Vagina (tissue), 2 donors: ENCODE measurements at places on chromosomes 7 and 10. TPM values are rescaled to one million over a fixed set of nuclear protein-coding genes. Genes with fewer than 3 reads are reported as not detected.

DNA sequence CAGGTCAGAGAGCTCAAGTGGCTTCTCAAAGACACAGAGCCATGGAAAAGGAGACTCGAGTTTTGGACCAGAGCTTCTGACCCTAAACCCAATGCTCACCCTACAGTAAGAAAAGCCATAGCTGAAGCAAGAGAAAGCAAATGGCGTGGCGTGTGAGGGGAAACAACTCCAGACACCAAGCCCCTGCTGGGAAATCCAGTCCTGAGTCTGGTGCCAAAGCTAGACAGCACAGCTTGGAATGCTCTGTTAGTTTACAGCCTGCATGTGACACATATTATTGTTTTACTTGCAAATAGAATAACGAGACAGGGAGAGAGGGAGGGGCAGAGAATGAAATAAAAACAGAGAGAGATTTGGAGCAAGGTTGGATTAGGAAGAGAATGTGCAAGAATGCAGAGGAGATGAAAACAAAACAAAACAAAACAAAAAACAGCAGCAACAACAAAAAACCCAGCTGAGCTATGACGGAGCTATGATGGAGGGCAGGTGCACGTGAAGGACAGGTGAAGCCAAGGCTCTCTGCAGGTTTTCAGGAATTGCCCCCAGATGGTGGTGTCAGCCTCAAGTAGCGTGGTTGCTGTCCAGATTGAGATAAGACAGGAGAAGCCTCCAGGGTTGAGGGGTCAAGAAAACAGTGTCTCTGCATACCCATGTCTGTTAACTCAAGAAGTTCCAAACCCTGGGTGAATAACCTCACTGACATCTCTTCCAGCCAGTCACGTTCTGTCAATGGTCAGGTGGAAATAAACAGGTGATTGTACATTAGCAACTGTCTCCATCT lies 69.7 kb upstream of the LRRC18 start:
- H3K36me3 ChIP-seq, result no peaks in the 10 kb centered on the region
- peak; percentile 72 for DNase-seq
- peaks cover 63% of the 10 kb centered on the region for H3K4me1 ChIP-seq
- H3K27me3 ChIP-seq, result no peaks in the 10 kb centered on the region
- no peak overlapping the region for H3K4me3 ChIP-seq
- peak overlapping the region; percentile 57 for H3K27ac ChIP-seq

ENKUR gene
- total RNA-seq, result not detected

GRCh38 chr10:5500910-5501309 lies 1.5 kb upstream of the CALML5 start:
- H3K4me3 ChIP-seq, result no peak overlapping the region
- H3K4me1 ChIP-seq, result peaks cover 38% of the 10 kb centered on the region
- no peaks in the 10 kb centered on the region for H3K27me3 ChIP-seq

- H3K27me3 ChIP-seq, result no peaks in the 10 kb centered on the region
- no peaks in the 10 kb centered on the region for H3K36me3 ChIP-seq
- H3K27ac ChIP-seq, result no peak overlapping the region
- DNase-seq, result no peak
- no peaks in the 10 kb centered on the region for H3K4me1 ChIP-seq
These were observed 163.0 kb upstream of the PPP2R2D start for GRCh38 chr10:131737543-131738395.

- no peaks in the 10 kb centered on the region for H3K27me3 ChIP-seq
- no peaks in the 10 kb centered on the region for H3K4me1 ChIP-seq
These were observed 6.2 kb upstream of the MSMB start for GRCh38 chr10:46052057-46052790.

DNA sequence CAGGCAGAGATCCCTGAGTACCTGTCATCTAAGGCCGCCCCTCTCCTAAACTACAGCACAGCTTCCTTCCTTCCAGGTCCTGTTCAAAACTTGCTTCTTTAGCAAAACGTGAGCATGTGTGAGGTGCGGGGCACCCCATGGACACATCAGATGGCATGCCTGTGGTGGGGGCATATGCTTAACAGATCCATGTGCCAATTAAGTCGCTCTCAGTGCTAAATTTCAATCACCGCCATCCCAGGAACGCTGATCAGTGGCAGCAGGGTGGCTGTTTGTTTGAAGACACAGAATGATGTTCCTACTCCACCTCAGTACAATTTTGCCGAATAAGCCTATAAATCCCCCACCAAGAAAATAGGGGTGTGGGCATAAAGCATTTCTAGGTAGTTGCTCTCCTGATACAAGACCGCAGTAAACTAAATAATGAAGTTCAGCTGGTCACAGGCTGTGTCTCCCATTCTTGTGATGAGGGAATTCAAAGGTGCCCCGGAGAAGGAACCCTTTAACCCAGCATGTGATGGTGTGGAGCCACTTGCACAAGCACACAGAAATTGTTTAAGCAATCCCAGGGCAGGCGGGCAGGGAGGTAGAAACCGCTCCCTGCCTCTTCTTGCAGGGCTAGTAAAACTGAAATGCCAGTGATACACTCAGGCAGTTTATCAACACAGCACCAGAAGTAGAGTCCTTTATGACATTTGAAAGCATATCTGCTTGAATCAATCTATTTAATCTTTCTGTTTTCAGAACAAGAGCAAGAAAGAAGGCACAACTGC lies 205.7 kb downstream of the SORCS1 start:
- no peaks in the 10 kb centered on the region for H3K4me1 ChIP-seq
- H3K36me3 ChIP-seq, result no peaks in the 10 kb centered on the region
- no peaks in the 10 kb centered on the region for H3K27me3 ChIP-seq
- H3K4me3 ChIP-seq, result no peak overlapping the region
- no peak for DNase-seq

- no peak for DNase-seq
- peaks cover 10% of the 10 kb centered on the region for H3K4me1 ChIP-seq
- peak overlapping the region; percentile 53 for H3K4me3 ChIP-seq
- H3K27ac ChIP-seq, result no peak overlapping the region
- no peaks in the 10 kb centered on the region for H3K36me3 ChIP-seq
These were observed 574 bp upstream of the ECHDC3 start for GRCh38 chr10:11741608-11742007.

KNDC1 gene
- total RNA-seq, result 3.4 TPM

DNA sequence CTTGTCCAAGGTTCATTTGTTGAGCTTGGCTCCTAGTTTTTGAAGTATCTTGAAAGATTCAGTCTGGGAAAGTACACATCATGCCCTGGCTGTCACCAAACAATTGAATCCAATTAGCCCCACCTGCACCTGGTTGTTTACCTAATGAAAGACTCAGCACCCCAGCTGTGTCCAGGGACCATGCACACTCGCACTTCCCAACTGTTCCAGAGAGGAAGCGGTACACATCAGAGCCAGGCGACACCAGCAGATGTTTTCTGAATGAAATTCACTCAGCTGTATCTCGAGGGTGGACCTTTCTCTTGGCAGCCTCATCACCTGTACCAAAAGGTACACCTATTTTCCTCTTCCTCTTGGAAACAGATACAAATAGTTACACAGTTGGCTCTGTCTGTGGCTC lies 216.4 kb upstream of the LRGUK start:
- no peak overlapping the region for H3K4me3 ChIP-seq
- H3K27me3 ChIP-seq, result no peaks in the 10 kb centered on the region
- no peaks in the 10 kb centered on the region for H3K36me3 ChIP-seq
- no peaks in the 10 kb centered on the region for H3K4me1 ChIP-seq
- no peak overlapping the region for H3K27ac ChIP-seq
- no peak for DNase-seq

HERPUD2 gene
- 45.2 TPM for total RNA-seq

GIMAP6 gene
- total RNA-seq, result 21.4 TPM

- H3K27me3 ChIP-seq, result no peaks in the 10 kb centered on the region
- peak overlapping the region; percentile 57 for H3K4me3 ChIP-seq
- no peak for DNase-seq
- peaks cover 6% of the 10 kb centered on the region for H3K4me1 ChIP-seq
These were observed 802 bp upstream of the CDK6 start for GRCh38 chr7:92837000-92837749.

- no peaks in the 10 kb centered on the region for H3K36me3 ChIP-seq
- H3K4me3 ChIP-seq, result no peak overlapping the region
These were observed 15.2 kb upstream of the GPR158 start for GRCh38 chr10:25159591-25159990.

GRCh38 chr7:139714163-139714901 lies 63.5 kb downstream of the HIPK2 start:
- no peak overlapping the region for H3K4me3 ChIP-seq
- H3K36me3 ChIP-seq, result peaks cover 25% of the 10 kb centered on the region
- peak overlapping the region; percentile 23 for H3K27ac ChIP-seq

DRGX gene
- not detected for total RNA-seq

- no peak overlapping the region for H3K4me3 ChIP-seq
- H3K27me3 ChIP-seq, result no peaks in the 10 kb centered on the region
- DNase-seq, result no peak
- H3K27ac ChIP-seq, result no peak overlapping the region
- no peaks in the 10 kb centered on the region for H3K4me1 ChIP-seq
These were observed 44.8 kb downstream of the ADCYAP1R1 start for GRCh38 chr7:31096877-31097258.

- H3K4me1 ChIP-seq, result no peaks in the 10 kb centered on the region
- no peak overlapping the region for H3K27ac ChIP-seq
- H3K4me3 ChIP-seq, result no peak overlapping the region
- H3K36me3 ChIP-seq, result no peaks in the 10 kb centered on the region
These were observed 509.2 kb upstream of the FOXK1 start for GRCh38 chr7:4172883-4173282.

DNA sequence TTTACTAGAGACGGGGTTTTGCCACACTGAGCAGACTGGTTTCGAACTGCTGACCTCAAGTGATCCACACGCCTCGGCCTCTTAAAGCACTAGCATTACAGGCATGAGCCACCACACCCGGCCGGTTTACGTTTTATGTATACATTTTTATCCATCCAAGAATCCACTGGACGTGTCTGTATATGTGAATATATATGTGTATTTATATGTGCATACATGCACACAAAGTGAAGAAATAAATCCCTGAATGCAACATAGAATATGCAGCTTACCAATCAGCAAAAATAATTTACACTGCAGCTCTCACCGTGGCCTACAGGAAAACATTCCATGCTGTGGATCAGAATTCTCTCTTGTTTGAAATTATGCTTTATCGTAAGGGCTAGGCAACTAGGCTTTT lies 23.3 kb downstream of the DCLRE1C start:
- no peaks in the 10 kb centered on the region for H3K4me1 ChIP-seq
- H3K4me3 ChIP-seq, result no peak overlapping the region
- no peaks in the 10 kb centered on the region for H3K27me3 ChIP-seq
- no peak for DNase-seq
- H3K36me3 ChIP-seq, result no peaks in the 10 kb centered on the region
- H3K27ac ChIP-seq, result no peak overlapping the region

CXCL12 gene
- 112 TPM for total RNA-seq
